ENCODE measurements at places on chromosomes 7 and 10.

GRCh38 chr7:70698219-70698832 lies 433.6 kb upstream of the GALNT17 start:
- peak; percentile 57 for DNase-seq

- no peak for DNase-seq
These were observed 82.6 kb upstream of the SLF2 start for GRCh38 chr10:100829933-100830727.

- DNase-seq = no peak
These were observed 190.9 kb downstream of the RNLS start for GRCh38 chr10:88392222-88392621.

DNA sequence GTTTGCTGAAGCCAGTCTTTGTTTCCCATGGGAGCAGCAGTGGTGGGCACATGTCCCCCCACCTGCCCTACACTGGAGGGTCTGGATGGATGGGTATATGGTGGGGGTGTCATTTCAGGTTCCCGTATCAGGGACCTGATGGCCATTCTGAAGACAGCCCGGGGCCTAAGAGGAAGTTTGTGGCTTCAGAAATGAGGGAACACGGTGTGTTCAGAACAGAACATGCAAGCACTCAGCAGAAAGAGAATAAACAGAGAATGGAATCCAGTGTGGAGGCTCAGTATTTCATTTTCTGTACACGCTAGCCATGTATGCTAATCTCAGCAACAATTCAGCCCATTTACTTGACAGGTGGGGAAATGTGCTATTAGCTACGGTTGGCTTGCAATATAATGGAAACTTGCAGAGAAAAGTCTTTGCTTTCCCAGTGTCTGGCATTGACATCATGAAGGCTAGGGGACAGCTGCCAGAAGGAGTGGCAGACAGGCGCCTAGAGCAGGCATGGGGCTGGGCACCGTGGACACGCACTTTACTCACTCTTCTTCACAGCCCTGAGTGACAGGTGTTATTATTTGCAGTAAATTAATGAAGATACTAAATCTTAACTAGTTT lies 98.6 kb downstream of the ELMO1 start:
- no peak for DNase-seq

DNA sequence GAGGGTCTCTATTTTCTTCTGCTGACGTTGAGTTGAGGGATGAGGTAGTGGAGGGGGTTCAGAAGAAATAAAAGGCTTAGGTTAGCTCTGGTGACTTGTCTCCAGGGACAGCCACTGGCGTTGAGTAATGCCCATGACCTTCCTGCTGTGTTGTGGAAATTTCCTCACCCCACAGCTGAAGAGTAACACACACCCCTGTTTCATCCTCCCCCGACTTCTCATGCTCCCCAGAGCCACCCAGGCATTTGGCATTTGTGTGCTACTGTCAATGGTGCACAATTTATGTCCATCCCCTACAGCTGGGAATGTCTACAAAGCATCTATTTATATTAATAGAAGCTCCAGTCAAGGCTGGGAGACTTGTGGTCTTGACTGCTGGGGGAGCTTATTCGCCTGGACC lies 4.7 kb upstream of the TMEM72 start:
- DNase-seq = no peak

- DNase-seq = no peak
These were observed 14.5 kb downstream of the VWDE start for GRCh38 chr7:12389089-12389700.

All from NCI-H1930 (cell line).